ENCODE measurements at places on chromosomes 2 and 18.

GRCh38 chr18:8329186-8329771 lies 280.0 kb upstream of the RAB12 start:
- no peak for DNase-seq

GRCh38 chr18:2485983-2486382 lies 85.3 kb downstream of the METTL4 start:
- DNase-seq = no peak

DNA sequence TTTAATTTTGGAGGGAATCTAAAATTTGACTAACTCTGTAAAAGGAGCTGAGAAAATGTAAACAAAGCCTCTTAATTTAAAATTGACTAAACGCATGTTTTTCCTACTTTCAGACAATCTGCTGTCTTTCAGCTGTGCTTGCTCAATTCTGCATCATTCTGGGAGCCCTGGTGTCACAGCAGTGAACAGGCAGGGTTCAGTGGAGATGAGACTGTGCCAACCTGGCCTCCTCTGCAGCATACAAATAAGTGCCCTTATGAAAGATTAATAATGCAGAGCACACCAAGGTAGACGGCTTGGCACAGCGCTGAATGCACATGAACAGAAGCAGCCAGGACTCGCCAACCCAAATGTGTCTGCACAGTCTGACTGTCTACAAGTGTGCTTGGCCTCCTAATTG lies 222.0 kb upstream of the CHAC2 start:
- no peak for DNase-seq

DNA sequence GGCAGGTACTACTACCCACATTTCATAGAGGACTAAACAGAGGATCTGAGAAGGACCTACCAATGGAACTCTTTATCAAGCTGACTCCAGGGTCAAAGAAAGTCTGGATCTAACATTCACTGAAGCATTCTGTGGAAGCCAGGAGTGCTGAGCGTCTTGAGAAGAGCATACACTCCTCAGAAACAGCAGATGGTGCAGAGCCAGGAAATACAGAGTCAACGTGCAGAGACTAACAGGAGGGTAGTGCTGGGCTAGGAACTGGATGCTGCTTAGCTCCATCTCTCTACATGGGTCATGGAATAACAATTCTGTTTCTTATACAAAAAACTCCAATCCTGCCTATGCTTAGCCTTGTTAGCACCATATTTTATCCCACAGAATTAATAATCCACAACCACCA lies 5.5 kb upstream of the SERTAD2 start:
- DNase-seq = no peak

- DNase-seq = no peak
These were observed 41.4 kb upstream of the NABP1 start for GRCh38 chr2:191636586-191636985.

DNA sequence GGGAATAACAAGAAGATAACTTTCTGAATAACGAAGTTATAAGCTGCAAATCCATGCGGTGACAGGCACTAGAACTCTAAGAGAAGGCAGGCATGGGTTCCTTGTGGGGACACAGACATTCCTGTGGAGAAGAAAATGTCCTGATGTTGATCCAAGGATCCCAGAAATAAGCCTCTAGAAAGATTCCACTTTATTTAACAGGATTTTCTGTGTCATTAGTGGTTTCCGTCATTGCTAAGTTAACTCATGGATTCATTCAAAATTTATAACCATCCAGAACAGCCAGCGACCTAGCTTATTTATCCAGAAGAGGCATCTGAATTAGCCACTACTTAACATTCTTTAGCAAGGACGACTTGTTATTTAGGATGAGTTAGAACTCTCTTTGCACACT lies 10.0 kb upstream of the CD302 start:
- no peak for DNase-seq

- DNase-seq = no peak
These were observed 7.7 kb downstream of the ACVR1C start for GRCh38 chr2:157620956-157621355.

DNA sequence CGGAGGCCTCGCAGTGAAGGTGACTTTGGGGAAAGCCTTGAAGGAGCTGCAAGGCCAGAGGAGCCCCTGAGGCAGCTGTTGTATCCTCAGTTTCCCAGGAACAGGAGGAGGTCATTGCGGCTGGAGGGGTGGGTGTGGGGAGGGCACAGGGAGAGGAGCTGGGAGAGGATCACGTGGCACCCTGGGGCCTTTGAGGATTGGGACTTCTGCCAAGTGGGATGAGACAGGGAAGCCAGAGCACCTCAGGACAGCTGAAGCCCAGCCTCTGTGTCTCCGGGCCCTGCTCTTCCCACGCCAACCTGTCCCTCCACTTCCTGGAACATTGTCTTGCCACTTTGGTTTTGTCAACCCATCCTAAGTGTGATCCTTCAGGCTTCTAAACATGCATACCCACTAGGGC lies 19.4 kb upstream of the RRM2 start:
- DNase-seq = no peak

Data from SIG-M5 (cell line).